ENCODE measurements at places on chromosomes 5 and 9.

- DNase-seq: no peak
Measured at GRCh38 chr5:135371622-135372232, 27.3 kb downstream of the MACROH2A1 start.

- DNase-seq: peak; percentile 49
Measured at GRCh38 chr9:95508968-95509850, 7.6 kb downstream of the PTCH1 start.

GRCh38 chr5:1004461-1005248 is 3.9 kb upstream of the NKD2 start:
- no peak for DNase-seq

- DNase-seq: no peak
Measured at GRCh38 chr9:3475300-3476020, 50.3 kb downstream of the RFX3 start.

DNA sequence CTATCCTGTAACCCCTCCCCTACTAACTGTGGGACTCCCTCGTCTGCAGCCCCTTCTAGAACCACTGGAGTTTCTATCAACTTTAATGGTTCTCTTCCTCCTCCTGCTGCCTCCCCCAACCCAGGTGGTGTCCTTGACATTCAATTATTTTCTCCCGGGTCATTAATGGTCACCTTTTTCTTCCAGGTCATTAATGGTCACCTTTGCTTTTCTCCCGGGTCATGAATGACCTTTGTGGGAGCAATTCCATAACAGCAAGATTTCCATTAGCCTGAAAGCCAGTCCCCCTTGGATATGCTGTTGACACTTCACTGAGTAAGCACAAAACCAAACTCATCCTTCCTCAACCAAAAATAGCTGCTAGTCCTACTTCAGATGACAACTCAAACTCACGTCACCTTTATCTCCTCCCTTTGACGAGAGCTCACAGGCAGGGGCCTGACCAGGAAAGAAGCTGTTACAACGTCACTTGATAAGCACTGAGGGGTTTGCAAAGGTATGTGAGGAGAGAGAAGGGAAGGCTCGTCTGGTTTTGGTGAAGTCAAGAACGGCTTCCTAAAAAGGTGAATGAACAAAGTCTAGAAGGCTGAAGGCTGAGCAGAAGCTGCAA is 10.9 kb downstream of the CCDC127 start:
- DNase-seq: no peak

- no peak for DNase-seq
Measured at GRCh38 chr5:125492977-125493376, 746.5 kb upstream of the ZNF608 start.

- no peak for DNase-seq
Measured at GRCh38 chr5:10831419-10831818, 70.4 kb upstream of the DAP start.

- no peak for DNase-seq
Measured at GRCh38 chr5:65481171-65481581, 544 bp downstream of the ADAMTS6 start.

DNA sequence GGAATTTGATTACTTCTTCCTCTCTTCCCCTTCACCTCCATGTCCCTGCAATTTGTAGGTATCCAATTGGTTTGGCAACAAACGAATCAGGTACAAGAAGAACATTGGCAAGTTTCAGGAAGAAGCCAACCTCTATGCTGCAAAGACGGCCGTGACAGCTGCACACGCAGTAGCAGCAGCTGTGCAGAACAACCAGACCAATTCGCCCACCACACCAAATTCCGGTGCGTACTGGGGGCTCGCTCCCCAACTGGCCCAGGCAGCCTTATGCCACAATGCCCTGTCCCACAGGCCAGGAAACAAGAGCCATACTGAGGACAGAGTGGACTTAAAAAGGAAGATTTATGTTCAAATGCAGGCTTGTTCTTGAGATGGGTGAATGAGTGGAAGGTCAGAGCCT is 213.5 kb downstream of the PBX3 start:
- DNase-seq: no peak

DNA sequence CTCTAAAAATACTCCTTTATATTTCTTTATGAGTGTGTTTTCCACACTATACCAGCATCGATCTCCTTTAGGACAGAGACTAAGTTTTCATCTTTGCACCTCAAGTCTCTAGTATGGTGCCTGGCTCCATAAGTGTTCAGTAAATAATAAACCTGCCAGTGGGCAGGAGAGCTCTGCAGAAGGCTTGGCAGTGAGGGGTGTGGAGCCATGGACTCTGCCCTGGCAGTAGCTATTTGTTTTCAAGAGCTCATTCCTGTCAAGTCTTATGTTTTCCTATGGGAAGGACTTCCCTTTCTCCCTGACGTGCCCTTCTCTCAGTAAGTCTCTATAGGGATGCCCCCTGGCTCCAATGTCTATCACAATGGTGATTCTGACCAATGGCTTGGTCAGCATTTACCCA is 252.2 kb downstream of the PIK3R1 start:
- DNase-seq: no peak

- DNase-seq: no peak
Measured at GRCh38 chr5:30387974-30388632, 805.4 kb upstream of the CDH6 start.

DNA sequence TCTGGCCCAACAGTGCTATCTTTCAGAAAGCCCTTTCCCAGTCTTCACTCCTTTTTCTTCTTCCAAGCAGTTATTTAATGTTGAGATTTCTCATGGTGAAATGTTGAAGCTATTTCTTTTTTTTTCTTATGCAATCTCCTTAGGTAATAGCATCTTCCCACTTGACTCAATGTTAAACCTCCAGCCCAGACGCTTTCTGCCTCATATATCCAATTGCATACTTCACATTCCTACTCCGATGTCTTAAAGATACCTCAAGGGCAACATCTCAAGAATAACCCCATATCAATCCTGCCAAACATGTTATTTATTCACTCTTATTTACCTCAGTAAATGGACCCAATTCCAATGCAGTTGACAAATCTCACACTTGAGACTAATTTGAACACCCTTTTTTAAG is 187.3 kb downstream of the CDH12 start:
- DNase-seq: no peak

GRCh38 chr5:118211606-118212005 is 776.7 kb downstream of the DTWD2 start:
- DNase-seq: no peak

DNA sequence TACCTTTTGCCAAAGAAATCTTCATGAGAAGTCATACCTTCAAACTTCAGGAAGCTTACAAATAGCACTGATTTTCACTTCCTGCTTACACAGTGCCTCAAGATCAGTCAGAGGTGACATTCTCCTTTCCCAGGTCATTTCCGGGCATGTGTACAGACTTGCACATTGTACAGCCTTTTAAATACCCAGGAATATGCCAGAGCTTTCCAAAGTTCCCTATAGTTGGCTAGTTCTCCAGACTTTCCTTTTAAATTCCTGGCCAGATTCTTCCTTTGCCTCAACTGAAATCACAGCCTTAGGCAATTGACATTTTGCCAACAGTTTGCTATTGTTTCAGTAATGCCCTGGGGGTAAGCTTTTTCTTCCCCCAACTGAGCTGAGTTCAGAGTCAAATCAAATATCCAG is 47.2 kb downstream of the RFX3 start:
- DNase-seq: no peak

DNA sequence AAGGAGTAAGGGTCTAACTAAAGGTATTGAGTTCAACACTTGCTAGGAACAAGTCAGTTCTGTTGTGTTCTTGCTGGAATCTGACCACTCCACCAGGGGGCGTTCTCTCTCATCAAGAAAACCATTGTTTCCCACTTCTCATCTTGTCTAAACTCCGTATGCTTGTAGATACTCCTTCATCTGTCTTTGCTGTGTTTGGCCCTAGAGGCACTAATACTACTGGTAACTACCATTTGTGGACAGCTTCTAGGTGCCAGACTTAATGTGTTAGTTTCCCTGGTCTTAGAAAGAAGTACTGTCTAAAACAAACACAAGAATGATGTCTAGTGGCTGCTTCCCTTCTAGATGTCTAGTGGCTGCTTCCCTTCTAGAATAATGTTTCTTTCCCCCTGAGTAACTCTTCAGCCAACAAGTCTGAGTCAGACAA is 18.7 kb upstream of the PTPDC1 start:
- peak; percentile 55 for DNase-seq

GRCh38 chr9:107540164-107540561 is 50.6 kb upstream of the KLF4 start:
- no peak for DNase-seq

GRCh38 chr5:149108651-149109280 is 32.5 kb upstream of the ABLIM3 start:
- no peak for DNase-seq

GRCh38 chr5:89081360-89081759 is 198.4 kb upstream of the MEF2C start:
- no peak for DNase-seq

- DNase-seq: no peak
Measured at GRCh38 chr5:56244627-56245026, 11.5 kb upstream of the ANKRD55 start.

- DNase-seq: no peak
Measured at GRCh38 chr5:94376672-94377345, 241.6 kb downstream of the KIAA0825 start.
